Effector CD8-positive, alpha-beta T cell (primary cell): ENCODE measurements at places on chromosomes 4 and X.
A peak's percentile ranks its signal among the peaks of the same experiment; 100 is the strongest.

DNA sequence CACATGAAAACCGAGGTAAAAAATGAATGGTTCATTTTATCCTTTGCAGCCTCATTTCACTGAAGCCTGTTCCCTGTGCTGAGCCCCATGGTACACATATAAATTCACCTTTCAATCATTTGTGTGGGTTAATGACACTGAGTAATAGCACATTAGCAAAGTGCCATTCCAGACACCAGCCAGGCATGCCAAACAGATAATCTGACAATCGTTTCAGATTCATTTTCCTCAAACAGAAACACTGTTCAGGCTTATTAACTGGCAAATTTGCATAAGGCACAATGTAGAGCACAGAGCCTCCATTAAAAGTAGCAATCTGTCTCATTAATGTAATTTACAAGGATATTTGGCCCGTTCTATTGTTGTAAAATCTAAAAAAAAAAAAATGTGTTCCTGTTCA lies 76.2 kb downstream of the UNC5C start:
- DNase-seq, result no peak

- no peak for DNase-seq
These were observed 27.4 kb upstream of the HPGD start for GRCh38 chr4:174549721-174550120.

GRCh38 chr4:97142410-97142809 lies 1000.9 kb downstream of the STPG2 start:
- DNase-seq, result no peak

DNA sequence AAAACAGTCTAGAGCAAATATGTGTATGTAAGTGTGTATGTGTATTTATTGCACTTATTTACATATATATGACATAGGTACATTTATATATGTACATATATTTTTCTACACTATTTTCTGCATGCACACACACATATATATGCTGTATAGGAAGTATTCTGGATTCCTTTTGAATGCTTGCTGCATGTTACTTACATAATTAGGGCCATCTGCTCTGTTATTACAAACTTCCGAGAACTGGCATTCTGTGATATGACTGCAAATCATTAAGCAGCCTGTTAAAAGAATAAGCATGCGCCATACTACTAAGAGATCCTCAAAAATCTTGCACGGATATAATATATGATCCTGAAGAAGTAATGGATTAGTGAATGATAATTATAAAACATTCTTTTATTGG lies 1157.6 kb upstream of the TENM3 start:
- DNase-seq, result no peak

DNA sequence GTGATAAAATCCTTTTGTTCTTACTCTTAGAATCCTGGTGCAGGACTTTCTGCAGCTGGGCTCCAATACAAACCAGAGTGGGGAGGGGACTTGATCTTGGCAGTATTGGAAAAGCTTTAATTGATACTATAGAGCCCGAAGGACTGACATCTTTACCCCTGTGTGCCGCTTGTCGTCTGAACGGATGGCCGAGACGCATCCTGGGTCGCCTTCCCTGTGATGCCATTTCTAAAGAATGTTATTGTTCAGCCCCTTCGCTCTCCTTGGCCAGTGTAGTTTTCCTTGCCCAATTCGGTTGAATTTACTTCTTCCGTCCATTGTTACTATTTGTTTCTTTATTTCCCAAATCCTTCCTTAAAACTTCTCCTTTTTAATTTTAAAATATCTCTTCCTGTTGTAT lies 80.9 kb downstream of the CLDN34 start:
- DNase-seq, result no peak

- DNase-seq, result no peak
These were observed 64.5 kb downstream of the TENM3 start for GRCh38 chr4:182307746-182308145.

GRCh38 chrX:154488336-154489075 lies 1.9 kb downstream of the SLC10A3 start:
- DNase-seq, result no peak

DNA sequence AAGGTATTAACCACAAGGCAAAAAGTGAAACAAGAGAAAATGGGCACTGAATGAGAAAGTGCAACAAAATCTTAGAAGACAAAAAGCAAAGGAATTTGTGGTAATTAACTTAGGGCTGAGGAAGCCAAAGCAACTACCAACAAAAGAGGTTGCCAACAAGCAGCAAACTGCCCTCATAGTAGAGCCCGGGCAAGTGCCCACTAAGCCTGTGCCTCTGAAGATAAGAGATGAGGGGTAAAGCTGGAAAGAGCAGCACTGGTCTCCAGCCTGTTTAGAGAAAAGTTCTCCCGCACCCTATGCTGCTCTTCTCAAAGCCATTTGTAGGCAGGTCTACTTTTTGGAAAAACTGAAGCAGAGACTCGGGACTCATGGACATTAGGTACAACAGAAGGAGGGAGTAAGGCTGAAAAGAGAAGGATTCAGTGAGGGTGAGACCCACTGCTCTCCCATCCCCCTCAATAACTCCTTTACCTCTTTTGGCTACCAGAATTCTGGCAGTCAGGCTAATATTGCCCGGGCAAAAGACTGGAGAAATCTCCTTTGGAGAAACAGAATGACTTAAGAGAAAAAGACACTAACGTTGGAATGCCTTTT lies 29.6 kb upstream of the KCNE5 start:
- no peak for DNase-seq

DNA sequence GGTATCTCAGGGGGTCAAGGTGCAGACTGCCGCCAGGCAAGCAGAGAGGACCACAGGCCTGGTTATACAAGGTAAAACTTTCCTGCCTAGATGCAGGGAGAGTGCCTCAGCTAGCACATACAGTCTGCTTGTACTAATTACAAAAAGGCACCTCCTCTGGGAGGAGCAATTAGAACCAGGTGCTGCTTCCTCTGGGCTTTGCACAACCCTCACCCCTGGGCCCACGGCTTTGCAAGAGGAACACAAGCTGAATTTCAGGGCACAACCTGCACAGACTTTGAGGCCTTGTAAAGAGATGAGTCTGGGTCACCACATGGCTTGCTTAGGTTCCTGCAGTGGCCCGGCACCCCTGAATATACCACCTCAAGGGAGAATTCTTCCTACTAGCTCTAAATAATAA lies 9.2 kb upstream of the CITED1 start:
- no peak for DNase-seq

DNA sequence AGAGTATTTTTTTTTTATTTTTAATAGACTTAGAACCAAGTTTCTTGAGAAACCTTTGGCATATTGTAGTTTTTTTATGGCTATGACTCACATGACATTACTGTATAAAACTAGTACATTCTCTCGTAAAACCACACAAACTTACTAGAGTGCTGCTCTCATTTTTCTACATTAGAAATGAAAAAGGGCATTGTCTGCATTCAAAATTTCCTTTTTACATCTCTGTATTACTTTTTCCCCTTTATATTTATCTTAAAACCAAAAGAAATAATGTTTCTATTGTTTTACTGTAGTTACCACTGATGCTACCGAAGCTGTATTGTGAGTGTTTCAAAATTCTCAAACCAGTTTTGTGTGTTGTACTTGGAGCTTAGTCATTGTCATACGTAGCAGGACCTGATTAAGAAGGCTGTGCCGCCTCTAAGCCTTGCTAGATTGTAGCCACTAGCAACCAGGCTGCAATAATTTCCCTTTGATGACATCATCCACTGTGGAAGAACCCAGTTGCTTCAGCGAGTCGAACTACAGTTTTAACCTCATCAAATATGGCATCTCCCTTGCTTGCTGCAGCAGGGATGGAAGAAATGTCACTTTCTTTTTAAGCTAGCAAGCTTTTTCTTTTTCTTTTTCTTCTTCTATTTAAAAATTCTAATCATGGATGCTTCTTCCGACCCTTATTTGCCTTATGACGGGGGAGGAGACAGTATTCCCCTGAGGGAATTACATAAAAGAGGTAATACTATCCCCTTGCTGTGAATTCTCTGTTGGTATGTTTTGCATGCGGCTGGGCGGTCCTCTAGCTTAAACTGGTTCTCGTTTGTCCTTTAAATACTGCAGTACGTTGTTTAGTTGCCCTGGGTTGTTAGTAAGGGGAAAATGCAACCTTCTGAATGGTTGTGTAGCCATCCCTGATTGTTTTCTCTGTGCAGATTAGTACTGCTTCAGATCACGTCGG lies 39.6 kb downstream of the CLCN3 start:
- DNase-seq, result peak; percentile 31

- no peak for DNase-seq
These were observed 2.9 kb downstream of the TRIML2 start for GRCh38 chr4:188106454-188106853.

DNA sequence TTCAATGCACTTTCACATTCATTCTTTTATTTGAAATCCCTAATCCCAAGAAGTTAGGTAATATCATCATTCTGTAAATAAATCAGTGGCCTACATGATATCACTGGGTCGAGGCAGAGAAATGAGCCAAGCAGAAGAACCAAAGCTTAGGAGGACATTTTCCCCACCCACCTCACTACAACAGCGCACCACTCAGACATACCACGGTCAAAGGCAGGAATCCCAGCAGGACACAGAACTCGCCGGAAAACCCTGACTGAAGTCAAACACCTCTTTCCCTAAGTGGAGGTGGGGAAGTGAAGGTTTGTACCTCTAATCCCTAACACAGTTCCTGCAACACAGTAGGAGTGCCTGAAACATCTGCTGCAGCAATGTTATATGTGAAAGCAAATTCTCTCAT lies 21.5 kb downstream of the RELL1 start:
- DNase-seq, result no peak

GRCh38 chr4:159049780-159050375 lies 53.0 kb upstream of the RAPGEF2 start:
- no peak for DNase-seq

GRCh38 chr4:2333356-2333841 lies 71.5 kb upstream of the MXD4 start:
- DNase-seq, result no peak

DNA sequence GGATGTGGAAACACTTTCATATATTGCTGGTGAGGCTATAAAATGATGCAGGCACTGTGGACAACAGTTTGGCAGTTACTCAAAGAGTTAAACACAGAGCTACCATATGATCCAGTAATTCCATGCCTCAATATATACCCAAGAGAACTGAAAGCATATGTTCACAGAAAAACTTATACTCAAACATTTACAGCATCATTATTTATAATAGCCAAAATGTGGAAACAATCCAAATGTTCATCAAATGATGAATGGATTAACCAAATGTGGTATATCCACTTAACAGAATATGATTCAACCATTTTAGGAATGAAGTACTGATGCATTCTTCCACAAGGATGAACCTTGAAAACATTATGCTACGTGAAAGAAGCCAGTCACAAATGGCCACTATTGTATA lies 603.8 kb downstream of the IQCM start:
- DNase-seq, result no peak

- DNase-seq, result no peak
These were observed 117.7 kb downstream of the RELL1 start for GRCh38 chr4:37568489-37568888.

DNA sequence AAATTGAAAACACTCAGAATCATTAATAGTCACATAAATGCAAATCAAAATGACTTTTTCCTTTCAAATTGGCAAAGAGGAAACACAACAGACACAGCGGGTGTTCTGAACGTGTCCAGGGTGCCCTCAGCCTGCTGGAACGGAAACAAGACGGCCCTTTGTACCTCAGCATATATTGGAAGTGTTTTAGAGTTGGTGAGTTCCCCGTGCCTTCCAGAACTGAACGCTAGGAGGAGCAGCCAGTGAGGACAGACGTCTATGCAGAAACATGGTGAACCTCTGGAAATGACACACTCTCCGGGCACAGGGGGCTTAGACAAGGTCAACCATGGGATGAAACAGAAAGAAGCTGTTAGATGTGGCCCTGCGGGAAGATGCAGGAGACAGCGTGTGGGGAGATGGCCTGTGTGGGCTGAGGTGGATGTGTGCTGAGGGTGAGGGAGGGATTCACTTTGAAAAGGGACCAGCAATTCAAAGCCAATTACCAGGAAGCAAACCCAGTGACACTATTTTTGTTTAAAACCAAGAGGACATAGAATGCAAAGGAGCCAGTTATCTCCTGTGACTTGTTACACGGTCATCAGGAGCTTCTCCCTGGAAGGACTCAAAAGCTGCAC lies 40.4 kb downstream of the RNF212 start:
- peak; percentile 4 for DNase-seq

DNA sequence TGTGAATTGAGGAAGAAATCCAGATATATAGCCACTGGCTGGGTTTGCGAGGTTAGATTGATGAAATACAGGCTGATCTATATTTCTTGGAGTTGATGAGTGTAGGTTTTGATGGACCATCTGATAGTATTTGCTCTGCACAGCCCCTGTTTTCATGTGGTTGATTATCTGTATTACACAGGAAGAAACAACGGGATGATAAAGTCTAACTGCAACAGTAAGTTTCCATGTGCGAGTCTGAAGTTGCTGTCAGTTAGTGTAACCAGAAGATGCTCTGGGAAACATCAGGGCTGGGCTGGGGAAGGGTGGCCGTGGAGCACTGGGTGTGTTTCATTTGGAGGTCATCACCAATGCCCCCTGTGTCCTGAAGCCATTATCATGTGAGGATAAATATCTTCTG lies 148.4 kb upstream of the SFRP2 start:
- no peak for DNase-seq

DNA sequence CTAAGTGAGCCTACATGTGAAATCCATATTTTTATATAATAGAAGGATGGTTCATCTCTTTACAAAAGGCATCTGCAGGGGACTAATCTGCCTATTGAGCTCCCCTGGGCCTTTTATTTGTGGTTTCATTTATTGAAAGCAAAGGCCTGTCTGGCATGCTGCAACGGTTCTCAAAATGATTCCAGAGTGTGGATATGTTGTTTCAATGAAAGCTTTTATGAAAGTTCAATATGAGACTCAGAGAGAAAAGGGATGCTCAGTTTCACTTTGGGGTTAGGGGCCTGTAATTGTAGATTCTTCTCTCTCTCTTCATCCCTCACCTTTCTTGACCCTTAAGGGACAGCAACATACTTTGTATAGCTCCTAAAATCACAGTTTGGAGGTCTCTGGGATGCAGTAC lies 204.2 kb upstream of the CASK start:
- no peak for DNase-seq

- DNase-seq, result no peak
These were observed 11.1 kb downstream of the GASK1B start for GRCh38 chr4:158161551-158162354.

- peak; percentile 0 for DNase-seq
These were observed 43.0 kb downstream of the CCDC158 start for GRCh38 chr4:76377911-76378310.

GRCh38 chr4:85587952-85588351 lies 113.0 kb downstream of the ARHGAP24 start:
- DNase-seq, result no peak

- DNase-seq, result no peak
These were observed 55.8 kb downstream of the DCTD start for GRCh38 chr4:182861346-182861745.

- no peak for DNase-seq
These were observed 237.1 kb upstream of the NUDT6 start for GRCh38 chr4:123159479-123159878.

- no peak for DNase-seq
These were observed 67.6 kb upstream of the TMEM150C start for GRCh38 chr4:82629238-82630000.

DNA sequence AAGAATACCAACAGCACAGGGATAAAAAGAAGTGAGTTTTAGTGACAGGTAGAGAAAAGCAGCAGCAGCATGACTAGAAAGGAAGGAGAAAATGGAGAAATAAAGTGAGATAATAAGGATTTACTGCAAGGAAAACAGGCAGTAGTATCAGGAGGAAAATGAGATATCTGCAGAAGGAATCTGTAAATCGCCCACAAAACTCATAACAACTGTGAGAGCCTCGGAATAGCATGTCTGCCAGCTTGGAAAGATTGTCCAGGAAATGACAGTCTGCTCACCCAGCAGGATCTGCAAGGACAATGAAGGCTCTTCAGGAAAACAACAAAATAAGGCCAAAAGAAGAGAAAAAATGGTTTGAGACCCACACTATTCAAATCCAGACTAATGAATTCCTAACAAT lies 47.4 kb downstream of the CXXC4 start:
- no peak for DNase-seq
